T-cell (primary cell): ENCODE measurements at places on chromosomes 7 and 10.

GRCh38 chr10:118496525-118496924, 98.9 kb downstream of the PRLHR start:
- no peak for DNase-seq

DNA sequence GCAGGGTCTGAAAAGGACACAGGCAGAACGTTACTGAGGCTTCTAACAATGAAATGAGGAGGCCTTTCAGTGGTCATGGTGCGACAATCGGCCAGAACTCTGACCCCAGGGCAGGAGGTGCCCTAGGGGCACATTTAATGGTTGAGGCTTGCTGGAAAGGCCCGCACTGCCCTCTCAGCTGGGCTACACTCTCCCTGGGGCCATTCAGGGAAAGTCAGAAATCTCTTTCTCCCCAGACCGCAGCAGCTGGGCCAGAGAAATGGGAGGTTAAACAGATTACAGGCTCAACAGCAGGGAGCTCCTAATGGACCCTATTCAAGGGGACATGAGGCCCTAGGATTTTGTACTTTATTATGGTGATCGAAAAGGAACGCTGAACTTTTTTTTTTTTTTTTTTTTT, 85.6 kb upstream of the FGFR2 start:
- DNase-seq = no peak

DNA sequence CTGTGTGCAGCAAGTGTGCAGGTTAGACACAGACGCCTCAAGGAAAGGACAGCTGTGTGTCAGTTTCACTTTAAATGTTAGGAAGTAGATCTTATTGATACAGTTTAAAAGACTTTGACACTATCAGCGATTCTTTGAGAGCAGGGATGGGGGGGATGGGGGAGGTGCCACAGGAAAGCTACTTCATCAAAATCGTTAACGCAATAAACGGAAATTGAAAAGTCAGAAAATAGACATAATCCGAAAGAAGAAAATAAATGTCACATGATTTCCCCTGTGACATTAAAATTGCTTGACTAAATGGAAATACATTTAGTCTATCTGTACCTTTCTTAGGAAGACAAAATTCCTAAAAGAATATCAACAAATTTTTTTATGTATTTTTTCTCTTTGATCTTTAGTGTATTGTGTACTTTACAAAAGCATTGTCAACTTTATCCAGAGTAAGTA, 476 bp upstream of the ZNF33B start:
- DNase-seq = peak; percentile 30

DNA sequence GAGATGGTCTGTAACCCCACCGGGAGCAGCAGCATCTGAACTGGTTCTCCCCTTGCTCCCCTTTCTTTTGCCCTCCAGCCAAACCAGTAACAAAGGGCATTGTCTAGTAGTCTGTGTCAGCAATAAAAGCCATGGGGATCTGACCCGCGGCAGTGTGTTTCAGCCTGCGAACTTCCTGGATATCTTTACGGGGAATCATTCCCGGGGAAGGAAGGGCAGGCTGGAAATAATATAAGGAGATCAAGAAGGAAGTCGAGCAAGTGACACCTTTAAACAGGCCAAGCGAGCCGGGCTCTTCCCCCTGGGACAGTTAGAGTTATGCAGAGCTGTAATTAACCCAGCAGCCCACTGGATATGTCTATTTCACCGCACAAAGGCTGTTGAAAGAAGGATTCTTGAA, 661.2 kb upstream of the GALNT17 start:
- no peak for DNase-seq
